ENCODE measurements at places on chromosomes 12 and 14.

DNA sequence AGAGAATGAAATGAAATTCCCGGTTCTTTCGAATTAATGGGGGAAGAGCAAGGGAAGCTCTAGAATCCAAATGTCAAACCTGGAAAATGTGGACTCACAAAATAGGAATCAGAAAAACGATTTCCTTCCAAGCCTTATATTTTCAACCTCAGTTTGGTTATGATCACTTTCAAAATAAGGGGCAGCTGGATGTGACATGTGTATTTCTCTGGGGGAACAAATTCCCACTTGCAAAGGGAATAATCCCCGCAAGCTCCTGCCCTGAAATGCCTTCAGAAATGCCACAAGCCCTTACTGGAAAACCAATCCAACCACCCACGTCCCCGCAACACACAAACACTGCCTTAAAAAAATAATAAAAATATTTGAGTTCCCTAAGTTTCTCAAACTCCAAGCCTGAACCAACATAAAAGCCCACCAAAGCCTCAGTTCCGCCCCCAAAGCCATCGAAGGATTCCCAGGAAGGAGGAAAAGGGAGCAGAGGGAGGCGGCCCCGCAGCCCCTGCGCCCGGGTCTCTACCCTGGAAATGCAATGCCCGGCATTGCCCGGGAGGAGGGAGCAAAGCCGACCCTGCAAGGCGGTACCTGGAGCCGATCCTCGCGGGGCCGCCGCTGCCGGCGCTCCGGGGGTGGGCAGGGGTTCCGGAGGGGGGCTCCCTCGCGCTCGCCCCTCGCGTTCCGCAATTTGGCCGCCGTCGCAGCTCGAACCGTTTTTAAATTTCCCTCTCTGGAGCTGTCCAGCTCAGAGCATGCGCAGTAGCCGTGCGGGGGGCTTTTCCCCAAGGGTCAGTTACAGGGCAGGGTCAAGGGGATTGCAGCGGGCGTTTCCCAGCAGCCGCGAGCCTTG lies at the start of gene FOXN4:
Gene FOXN4, minus strand, starts transcription at position 751 of the 847 bp plus-strand sequence. CDS start 963 bp downstream, outside the sequence.
- H3K27me3 ChIP-seq = peaks cover 13% of the 10 kb centered on the region
- no peak for DNase-seq
- H3K36me3 ChIP-seq = no peaks in the 10 kb centered on the region
- peaks cover 7% of the 10 kb centered on the region for H3K4me1 ChIP-seq

DNA sequence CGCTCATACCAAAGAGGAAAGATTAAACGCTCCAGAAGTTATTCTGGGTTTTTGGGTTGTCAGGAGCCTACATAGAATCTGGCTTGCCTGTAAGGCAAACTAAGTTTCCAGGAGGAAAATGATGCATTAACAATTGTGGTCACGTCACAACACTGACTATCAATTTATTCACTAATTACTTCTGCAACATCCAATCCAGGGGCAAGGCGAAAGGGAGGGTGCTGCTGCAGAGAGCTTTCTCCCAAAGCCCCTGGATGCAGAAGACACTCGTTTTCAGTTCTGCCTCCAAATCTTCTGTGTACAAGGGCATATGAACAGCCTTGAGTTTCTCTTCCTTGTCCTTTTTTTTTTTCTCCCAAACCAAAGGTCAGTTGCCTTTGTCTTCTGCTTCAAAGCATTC lies 10.5 kb upstream of the SRRM4 start:
- H3K27ac ChIP-seq = no peak overlapping the region
- no peaks in the 10 kb centered on the region for H3K36me3 ChIP-seq
- no peak overlapping the region for H3K4me3 ChIP-seq
- no peak for DNase-seq
- H3K4me1 ChIP-seq = no peaks in the 10 kb centered on the region

- H3K36me3 ChIP-seq = no peaks in the 10 kb centered on the region
- H3K4me1 ChIP-seq = no peaks in the 10 kb centered on the region
- DNase-seq = no peak
- no peak overlapping the region for H3K4me3 ChIP-seq
These were observed 3.5 kb downstream of the CMTM5 start for GRCh38 chr14:23380197-23380914.

DNA sequence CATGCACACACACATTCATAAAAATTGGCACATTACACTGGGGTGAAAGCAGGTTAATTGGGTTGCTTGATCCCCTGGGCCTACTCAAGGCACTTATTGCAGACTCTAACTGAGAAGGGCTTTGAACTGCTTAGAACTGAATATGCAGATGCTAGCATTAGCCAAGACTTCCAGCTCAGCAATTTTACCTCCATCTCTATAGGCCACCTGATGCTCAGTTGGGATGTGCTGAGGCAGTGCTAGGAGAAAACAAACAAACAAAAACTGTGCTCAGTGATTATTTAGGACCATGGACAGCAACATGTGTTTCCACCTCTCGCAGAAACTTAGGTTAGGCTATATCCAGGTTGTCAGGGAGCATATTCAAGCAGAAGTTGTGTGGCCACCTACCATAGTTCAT lies 124.8 kb upstream of the WSCD2 start:
- H3K4me3 ChIP-seq = no peak overlapping the region
- H3K27me3 ChIP-seq = peaks cover 7% of the 10 kb centered on the region
- no peak overlapping the region for H3K27ac ChIP-seq
- no peaks in the 10 kb centered on the region for H3K36me3 ChIP-seq
- H3K4me1 ChIP-seq = no peaks in the 10 kb centered on the region

GRCh38 chr12:52495389-52495788 lies 2.3 kb upstream of the KRT6A start:
- H3K27ac ChIP-seq = no peak overlapping the region
- H3K27me3 ChIP-seq = peaks cover 2% of the 10 kb centered on the region
- no peaks in the 10 kb centered on the region for H3K4me1 ChIP-seq
- H3K4me3 ChIP-seq = no peak overlapping the region
- H3K36me3 ChIP-seq = no peaks in the 10 kb centered on the region

- H3K36me3 ChIP-seq = no peaks in the 10 kb centered on the region
- DNase-seq = no peak
- no peak overlapping the region for H3K4me3 ChIP-seq
- H3K4me1 ChIP-seq = no peaks in the 10 kb centered on the region
- H3K27me3 ChIP-seq = no peaks in the 10 kb centered on the region
- no peak overlapping the region for H3K27ac ChIP-seq
These were observed 44.1 kb upstream of the KCNJ8 start for GRCh38 chr12:21818627-21819026.

DNA sequence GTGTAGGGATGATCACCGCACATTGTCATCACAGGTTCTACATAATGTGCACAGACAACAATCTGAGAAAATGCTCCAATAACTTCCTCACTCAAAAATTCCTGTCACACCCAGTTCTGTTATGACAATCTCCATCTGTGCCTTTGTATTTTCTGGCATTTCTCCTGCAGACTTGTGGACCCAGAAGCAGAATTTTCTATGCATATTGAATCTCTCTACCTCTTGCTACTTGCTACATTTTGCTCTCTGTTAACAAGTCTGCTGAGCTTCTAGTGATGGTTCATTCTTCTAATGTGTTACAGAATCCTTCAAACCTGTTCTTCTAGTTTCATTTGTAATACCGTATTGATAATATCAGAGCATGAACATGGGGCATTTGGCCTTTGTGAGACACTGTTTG lies 127.8 kb upstream of the PTPRQ start:
- H3K4me3 ChIP-seq = no peak overlapping the region
- no peaks in the 10 kb centered on the region for H3K4me1 ChIP-seq
- H3K27ac ChIP-seq = no peak overlapping the region
- H3K27me3 ChIP-seq = no peaks in the 10 kb centered on the region
- DNase-seq = no peak

DNA sequence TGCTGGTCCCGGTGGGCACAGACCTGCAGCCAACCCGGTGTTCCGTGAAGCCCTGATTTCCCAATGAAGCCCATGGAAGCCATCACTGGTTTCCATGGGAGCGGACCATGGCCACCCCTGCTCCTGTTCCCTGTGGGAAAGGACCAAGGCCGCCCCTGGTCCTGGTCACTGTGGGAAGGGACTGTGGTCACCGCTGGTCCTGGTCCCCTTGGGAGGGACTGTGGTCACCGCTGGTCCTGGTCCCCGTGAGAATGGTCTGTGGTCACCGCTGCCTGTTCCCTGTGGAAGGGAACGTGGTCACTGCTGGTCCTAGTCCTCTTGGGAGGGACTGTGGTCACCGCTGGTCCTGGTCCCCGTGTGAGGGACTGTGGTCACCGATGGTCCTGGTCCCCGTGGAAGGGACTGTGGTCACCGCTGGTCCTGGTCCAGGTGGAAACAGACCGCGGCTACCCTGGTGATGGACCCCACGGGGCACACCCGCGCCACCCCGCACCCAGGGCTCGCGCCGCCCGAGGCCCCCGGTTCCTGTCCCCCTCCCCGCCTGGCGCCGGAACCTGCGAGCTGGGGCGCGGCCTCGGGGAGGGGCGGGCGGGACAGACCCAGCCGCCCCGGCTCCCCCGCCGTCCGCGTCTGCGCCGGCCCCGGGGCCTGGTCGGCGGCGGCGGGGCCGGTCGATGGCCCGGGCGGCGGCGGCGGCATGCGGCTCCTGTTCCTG lies at the start of gene GLT1D1:
Gene GLT1D1, plus strand, starts transcription at position 594 of the 715 bp plus-strand sequence. Its CDS starts 104 bp downstream, at position 698.
- peaks cover 4% of the 10 kb centered on the region for H3K36me3 ChIP-seq
- H3K27me3 ChIP-seq = peaks cover 12% of the 10 kb centered on the region
- peak within 1 kb of the TSS; percentile 93 for H3K4me3 ChIP-seq
- DNase-seq = no peak

DNA sequence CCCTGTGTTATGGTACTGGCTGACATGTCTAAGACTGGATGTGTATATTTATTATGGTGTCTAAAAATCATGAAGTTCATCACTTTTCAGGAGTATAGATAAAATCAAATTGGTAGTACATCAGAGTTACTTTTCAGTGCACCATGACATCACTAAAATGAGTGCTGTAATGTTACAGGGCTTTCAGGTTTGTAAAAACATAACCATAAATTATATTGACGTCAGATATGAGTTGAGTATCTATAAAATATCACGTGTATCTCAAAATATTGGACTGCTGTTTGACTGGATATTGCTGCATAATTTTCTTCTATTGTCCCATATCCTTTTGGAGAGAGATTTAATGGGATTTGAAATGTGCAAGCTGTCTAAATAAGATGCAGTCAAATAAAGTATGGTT lies 22.0 kb downstream of the NAA30 start:
- H3K36me3 ChIP-seq = peaks cover 7% of the 10 kb centered on the region
- peaks cover 34% of the 10 kb centered on the region for H3K4me1 ChIP-seq
- no peaks in the 10 kb centered on the region for H3K27me3 ChIP-seq
- H3K4me3 ChIP-seq = no peak overlapping the region
- no peak for DNase-seq

GRCh38 chr12:126819554-126819953 lies 1447.4 kb upstream of the TMEM132C start:
- H3K27me3 ChIP-seq = no peaks in the 10 kb centered on the region
- DNase-seq = no peak
- H3K36me3 ChIP-seq = no peaks in the 10 kb centered on the region
- no peaks in the 10 kb centered on the region for H3K4me1 ChIP-seq
- H3K27ac ChIP-seq = no peak overlapping the region
- H3K4me3 ChIP-seq = no peak overlapping the region

DNA sequence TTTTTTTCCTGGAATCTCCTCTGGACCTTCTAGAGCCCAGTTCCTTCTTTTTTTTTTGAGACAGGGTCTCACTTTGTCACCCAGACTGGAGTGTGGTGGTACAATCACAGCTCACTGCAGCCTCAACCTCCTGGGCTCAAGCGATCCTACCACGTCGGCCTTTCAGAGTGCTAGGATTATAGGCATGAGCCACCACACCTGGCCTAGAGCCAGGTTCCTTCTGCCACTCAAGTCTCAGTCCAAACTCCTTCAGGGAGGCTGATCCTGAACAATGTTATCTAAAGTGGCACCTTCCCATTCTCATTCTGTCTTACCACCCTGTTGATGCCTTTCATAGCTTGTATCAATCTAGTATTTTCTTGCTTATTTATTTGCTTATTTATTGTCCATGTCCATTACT lies 22.3 kb upstream of the ELK3 start:
- H3K4me1 ChIP-seq = peaks cover under 1% of the 10 kb centered on the region
- no peak overlapping the region for H3K27ac ChIP-seq
- peaks cover 4% of the 10 kb centered on the region for H3K36me3 ChIP-seq
- H3K4me3 ChIP-seq = no peak overlapping the region

DNA sequence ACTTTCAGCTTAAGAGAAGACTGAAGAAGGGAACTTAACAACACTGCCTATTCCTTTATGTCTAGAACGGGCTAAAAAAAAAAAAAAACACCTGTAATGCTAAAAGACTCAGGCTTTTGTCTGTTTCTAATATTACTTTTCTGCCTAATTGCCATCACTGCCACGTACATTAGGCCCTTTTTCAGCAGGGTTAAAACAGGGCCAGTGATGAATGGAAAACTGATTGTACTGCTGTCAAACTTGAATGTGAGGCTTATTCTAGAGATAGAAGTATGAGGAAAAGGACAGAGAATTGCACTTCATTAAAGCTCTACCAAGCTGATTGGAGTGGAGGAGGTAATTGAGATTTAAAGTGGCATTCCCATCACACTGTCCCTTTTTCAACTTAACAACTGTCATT lies 535.8 kb downstream of the PRKD1 start:
- no peak for DNase-seq
- H3K4me3 ChIP-seq = no peak overlapping the region
- no peaks in the 10 kb centered on the region for H3K4me1 ChIP-seq
- no peaks in the 10 kb centered on the region for H3K36me3 ChIP-seq

DNA sequence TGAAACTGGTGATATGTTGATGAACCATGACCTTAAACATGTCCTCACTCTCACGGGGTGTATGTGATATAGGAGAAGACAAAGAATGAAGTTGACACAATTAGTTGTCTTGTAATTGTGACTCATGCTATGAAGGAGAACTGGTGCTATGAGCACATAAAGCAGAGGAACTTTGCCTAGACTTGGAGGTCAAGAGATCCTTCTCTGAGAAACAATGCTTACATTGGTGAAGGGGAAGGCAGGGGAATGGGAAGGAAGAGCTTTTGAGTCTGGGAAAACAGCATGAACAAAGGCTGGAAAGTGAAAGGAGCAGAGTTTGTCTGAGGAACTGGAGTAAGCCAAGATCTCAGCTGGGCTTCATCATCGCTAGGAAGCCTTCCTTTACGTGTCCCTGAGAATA lies 83.2 kb downstream of the MYRFL start:
- no peak for DNase-seq
- peaks cover 3% of the 10 kb centered on the region for H3K27me3 ChIP-seq
- peaks cover 3% of the 10 kb centered on the region for H3K4me1 ChIP-seq
- H3K36me3 ChIP-seq = no peaks in the 10 kb centered on the region
- H3K27ac ChIP-seq = no peak overlapping the region

- peaks cover 5% of the 10 kb centered on the region for H3K27me3 ChIP-seq
- no peak overlapping the region for H3K27ac ChIP-seq
- no peak overlapping the region for H3K4me3 ChIP-seq
- H3K36me3 ChIP-seq = no peaks in the 10 kb centered on the region
- no peak for DNase-seq
These were observed 57.2 kb upstream of the C14orf132 start for GRCh38 chr14:95981965-95982364.

- no peak for DNase-seq
- no peak overlapping the region for H3K27ac ChIP-seq
- H3K27me3 ChIP-seq = no peaks in the 10 kb centered on the region
- no peak overlapping the region for H3K4me3 ChIP-seq
- no peaks in the 10 kb centered on the region for H3K36me3 ChIP-seq
These were observed 155.7 kb upstream of the C14orf180 start for GRCh38 chr14:104423701-104424405.
